Endothelial cell (in vitro differentiated cells): ENCODE measurements at places on chromosomes 12 and 14. TPM values are rescaled to one million over a fixed set of nuclear protein-coding genes. Genes with fewer than 3 reads are reported as not detected.
A peak's percentile ranks its signal among the peaks of the same experiment; 100 is the strongest.

DNA sequence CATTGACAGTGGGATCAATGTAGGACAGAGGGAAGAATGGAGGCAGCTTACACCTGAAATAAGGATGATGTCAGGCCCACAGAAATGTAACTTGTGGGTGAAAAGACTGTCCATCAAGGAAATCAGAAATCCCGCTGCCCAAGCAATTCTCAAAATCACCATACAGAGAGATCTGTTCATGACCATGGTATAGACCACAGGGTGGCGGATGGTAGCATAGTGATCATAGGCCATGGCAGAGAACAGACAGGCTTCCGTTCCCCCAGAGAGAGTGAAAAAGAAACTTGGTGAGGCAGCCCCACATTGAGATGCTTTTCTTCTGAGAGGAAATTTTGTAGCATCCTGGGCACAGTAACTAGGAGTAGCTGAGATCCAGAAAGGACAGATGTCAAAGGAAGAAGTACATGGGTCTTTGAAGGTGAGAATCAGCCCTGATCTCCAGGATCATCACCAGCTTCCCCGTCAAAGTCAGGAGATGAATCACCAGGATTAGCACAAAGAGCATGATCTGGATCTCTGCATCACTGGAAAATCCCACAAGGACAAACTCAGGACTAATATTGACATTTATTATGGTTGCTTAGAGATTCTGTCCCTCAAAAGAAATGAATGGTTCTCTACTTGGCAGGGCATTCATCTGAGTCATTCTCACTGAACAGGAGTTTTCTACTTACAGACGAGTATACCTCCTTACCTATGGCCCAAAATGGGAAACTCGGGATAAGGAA is 5.5 kb upstream of the ZNF641 start:
- H3K4me1 ChIP-seq = peaks cover 5% of the 10 kb centered on the region
- H3K27ac ChIP-seq = no peak overlapping the region
- no peaks in the 10 kb centered on the region for H3K36me3 ChIP-seq
- H3K4me3 ChIP-seq = no peak overlapping the region
- no peak for DNase-seq

DNA sequence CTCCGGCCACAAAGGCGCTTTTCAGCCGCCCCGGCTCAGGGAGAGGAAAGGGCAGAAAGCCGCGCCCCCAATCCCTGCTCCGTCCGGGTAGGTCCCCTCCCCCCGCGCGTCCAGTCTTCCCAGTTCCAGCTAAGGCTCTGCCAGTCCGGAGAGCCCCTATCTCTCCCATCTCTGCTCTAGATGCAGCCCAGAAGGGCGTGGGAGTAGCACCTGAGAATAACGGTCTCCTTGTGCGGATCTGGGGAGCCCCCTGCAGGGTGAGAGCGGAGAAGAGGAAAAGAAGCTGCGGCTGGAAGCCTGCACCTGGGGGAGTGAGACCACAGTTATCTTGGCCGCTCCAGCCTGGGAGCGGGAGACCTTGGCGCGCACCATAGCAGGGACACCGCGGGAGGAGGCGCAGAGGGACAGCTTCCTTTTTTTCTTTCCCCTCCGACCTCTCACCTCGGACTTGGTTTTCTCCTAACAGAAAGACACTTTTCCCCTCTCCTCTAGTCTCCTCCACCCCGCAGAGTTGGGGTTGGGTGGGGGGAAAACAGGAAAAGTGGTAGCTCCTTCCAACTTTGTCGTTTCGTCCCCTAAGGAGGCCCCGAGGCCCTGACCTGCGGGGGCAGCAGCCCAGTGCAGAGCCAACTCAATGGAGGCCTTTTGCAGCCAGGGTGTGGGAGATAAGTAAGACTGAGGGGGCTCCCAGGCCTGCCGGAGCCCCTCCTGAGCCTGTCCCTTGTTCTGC is 2.4 kb downstream of the DHH start:
- H3K27ac ChIP-seq = no peak overlapping the region
- peaks cover 22% of the 10 kb centered on the region for H3K27me3 ChIP-seq
- H3K4me3 ChIP-seq = peak overlapping the region; percentile 65
- peaks cover 46% of the 10 kb centered on the region for H3K4me1 ChIP-seq

- no peak for DNase-seq
- H3K27me3 ChIP-seq = no peaks in the 10 kb centered on the region
- no peak overlapping the region for H3K27ac ChIP-seq
- H3K4me3 ChIP-seq = no peak overlapping the region
These were observed 22.6 kb downstream of the INSM2 start for GRCh38 chr14:35556548-35556947.

Gene C14orf119
- 55.2 TPM for total RNA-seq
